ENCODE measurements at places on chromosomes 16 and 17.
A peak's percentile ranks its signal among the peaks of the same experiment; 100 is the strongest.

GRCh38 chr17:58710948-58711552 lies 18.6 kb downstream of the RAD51C start:
- peak; percentile 1 for DNase-seq

DNA sequence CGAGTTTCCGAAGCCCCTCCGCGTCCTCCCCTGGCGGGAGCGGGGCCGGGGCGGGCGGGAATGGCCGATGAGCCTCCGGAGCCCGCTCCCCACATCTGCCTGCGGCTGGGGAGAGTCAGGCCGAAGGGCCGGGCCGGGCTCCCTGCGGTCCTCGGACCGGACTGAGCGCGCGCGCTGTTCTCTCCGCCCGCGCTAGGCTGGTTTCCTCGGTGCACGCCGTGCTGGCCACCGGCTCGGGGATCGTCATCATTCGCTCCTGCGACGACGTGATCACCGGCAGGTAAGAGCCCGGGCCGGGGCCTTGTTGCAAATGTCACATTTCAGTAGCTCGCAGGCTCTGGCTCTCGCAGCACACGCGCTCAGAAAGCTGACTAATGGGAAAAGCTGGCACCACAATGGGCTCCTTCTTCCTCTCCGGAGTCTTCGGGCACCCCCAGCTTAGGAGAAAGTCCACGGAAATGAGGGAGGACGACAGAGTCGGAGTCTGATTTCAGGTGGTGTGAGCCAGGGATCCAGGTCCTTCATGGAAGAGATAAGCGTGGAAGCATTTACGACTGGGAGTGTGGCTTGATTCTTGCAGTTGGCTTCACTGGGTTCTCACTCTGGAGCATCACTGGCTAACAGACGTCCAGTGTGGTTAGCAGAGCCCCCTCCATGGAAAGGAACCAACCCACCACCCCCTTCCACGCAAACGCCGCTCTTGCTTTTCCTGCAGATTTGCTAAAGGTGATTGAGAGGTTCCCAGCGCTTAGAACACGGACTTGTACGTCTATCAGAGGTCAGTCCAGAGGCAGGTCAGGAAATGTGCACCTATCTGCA lies 715 bp downstream of the TLCD3A start:
- DNase-seq: no peak

GRCh38 chr17:3656755-3657587 lies 11.4 kb downstream of the TAX1BP3 start:
- DNase-seq: no peak

GRCh38 chr17:45745601-45746494 lies 38.3 kb upstream of the CRHR1 start:
- DNase-seq: no peak

DNA sequence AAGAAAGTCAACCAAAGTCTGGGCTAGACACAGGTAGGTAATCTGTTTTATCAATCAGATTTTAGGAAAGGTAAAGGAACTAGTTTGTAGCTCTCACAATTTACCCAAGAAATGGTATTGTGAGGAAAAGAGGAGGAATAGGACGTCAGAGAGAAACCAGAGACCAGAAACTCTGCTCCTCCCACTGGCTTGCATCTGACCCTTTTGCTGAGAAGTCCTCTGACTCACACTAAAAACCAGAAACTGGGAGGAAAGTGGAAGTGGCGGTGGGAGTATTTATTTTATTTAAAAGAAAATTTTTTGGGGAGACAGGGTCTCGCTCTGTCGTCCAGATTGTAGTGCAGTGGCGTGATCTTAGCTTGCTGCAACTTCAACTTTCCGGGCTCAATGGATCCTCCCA lies 38.0 kb upstream of the MNT start:
- no peak for DNase-seq

DNA sequence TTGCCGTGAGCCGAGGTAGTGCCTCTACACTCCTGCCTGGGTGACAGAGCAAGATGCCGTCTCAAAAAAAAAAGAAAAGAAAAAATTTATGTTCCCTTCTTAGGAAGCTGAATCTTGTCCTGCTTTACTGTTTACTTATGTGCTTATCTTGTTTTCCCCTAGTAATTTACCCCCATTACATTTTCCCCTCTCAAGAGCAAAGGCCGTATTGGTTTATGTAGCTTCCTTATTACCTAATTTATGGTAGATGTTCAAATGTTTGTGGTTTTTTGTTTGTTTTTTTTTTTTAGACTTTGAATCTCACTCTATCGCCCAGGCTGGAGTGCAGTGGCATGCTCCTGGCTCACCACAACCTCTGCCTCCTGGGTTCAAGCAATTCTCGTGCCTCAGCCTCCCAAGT lies 10.3 kb upstream of the SLC52A1 start:
- no peak for DNase-seq

GRCh38 chr17:39069114-39069756 lies 82.2 kb downstream of the PLXDC1 start:
- peak; percentile 1 for DNase-seq

DNA sequence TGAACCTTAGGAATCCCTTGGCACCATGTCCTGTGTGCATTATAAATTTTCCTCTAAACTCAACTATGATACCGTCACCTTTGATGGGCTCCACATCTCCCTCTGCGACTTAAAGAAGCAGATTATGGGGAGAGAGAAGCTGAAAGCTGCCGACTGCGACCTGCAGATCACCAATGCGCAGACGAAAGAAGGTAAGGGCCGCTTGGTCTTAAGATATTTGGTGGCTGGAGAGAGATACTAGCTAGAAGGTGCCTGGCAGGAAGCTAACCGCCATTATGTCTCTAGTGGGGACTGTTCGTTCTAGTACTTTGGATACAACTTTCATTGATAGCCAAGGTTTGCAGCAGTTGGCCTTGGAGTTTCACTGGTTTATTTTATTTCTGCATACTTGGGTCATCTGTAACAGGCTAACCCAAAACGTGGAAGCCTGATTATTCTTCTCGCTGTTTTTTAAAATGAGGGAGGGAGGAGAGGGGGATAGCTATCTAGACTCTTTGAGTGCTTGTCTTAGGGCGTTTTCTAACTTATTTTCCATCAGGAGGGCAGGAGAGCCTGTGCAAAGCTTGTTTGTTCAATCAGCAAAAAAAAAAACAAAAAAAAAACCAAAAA lies 1.3 kb downstream of the RBBP6 start:
- DNase-seq: peak; percentile 19

DNA sequence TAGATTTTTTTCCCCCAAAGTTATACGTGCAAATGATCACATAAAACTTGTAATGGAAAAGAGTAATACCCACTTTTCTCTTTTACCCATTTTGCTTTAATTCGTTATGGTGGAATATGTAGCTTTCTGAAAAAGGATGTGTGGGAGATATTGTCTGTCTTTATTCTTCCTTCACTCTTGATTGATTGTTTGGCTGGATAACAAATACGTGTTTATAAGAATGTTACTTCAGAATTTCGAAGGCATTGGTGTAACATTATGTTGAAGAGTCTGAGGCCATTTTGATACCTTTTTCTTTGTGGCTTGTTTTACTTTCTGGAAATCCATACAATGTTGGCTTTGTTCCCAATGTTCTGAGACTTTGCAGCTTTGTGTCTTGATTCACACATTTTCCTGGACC lies 71.4 kb downstream of the BCAS3 start:
- DNase-seq: no peak

- DNase-seq: no peak
Observed at GRCh38 chr17:46876926-46877325, 25.5 kb downstream of the WNT9B start.

- DNase-seq: no peak
Observed at GRCh38 chr17:47267354-47267828, 13.8 kb downstream of the ITGB3 start.

GRCh38 chr16:26697807-26698206 lies 368.9 kb upstream of the C16orf82 start:
- DNase-seq: peak; percentile 68

DNA sequence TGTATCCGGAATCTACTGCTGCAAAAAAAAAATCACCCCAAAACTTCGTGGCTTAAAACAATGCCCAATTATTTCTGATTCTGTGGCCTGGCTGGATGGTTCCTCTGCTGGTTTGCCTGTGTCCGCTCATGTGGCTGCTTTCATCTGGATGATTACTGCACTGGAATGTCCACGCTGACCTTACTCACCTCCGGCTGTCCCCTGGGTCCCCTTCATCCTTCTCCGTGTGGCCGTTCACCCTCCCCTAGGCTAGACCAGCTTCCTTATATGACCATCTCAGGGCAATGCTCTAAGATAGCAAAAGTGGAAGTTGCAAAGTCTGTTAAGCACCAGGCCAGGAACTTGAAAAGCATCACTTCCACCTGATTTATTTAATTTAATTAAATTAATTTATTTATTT lies 31.4 kb upstream of the SPNS2 start:
- no peak for DNase-seq

DNA sequence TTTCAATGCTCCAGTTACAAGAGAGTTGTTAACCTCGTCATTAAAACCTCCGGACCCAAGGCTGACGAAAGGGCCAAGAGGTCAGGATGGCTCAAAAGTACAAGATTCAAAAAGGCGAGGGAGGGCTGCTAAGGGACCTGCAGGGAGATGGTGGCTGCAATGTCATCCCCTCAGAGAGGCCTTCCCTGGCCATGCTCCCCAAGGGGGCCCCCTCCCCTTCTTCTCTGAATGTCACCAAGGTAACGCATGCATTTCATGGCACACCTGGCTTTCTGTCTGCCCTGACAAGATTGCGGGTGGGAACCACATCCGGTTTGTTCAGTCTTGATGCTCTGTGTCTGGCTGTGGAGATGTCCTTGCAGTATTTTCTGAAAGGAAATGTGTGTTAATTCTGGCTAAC lies 89.9 kb downstream of the C16orf78 start:
- no peak for DNase-seq

- DNase-seq: no peak
Observed at GRCh38 chr16:4411684-4412083, 4.7 kb downstream of the CORO7 start.

GRCh38 chr17:45131616-45132319 lies 547 bp downstream of the PLCD3 start:
- DNase-seq: no peak

DNA sequence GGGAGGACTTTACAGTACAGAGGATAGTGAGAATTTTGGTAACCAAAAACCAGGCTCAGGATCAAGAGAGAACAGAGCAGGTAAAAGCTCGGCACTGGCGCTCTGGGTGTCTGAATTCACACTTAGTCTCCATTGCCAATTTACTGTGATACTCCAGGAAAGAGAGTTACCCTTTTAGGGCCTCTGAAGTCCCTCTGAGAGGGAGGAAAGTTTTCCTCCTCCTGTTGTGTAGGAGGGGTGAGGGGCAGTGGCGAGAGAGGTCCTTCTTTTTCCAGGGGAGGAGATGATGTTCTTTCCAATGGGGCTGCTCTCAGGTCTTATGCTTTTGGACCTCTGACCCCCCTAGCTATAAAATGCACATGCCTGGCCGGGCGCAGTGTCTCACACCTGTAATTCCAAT lies 5.4 kb upstream of the TNS4 start:
- DNase-seq: no peak

DNA sequence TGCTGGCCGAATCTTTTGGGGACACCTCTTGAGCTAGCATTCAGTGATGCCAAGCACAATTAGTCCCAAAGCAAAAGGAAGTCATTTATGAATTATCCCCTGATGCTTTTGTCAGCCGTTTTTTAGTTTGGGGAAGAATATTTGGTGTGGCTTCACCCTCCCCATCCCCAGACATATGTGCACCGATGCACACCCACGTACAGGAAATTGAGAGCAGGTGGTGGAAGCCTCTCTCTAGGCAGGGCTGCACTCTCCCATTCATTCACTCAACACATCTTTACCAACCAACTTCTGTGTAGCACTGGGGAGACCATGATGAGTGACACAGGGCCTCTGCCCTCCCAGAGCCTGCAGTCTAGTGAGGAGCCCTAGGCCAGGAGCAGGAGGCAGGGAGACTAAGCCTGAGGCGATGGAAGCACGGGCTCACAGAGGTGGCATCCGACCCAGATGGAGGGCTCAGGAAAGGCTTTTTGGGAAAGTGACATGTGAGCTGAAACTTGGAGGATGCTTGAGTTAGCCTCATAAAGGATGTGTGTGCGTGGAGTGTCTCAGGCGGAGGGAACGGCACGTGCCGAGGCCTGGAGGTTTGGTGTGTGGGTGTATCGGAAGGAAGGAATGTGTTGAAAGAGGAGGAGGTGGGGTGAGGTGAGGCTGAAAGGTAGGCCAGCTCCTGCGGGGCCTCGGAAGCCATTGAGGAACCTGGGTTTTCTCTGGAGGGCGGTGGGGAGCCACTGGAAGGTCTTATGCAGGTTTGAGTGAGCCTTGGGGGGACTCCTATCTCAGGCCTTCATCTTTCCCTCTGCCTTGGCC lies 43.8 kb downstream of the PSME3IP1 start:
- no peak for DNase-seq

DNA sequence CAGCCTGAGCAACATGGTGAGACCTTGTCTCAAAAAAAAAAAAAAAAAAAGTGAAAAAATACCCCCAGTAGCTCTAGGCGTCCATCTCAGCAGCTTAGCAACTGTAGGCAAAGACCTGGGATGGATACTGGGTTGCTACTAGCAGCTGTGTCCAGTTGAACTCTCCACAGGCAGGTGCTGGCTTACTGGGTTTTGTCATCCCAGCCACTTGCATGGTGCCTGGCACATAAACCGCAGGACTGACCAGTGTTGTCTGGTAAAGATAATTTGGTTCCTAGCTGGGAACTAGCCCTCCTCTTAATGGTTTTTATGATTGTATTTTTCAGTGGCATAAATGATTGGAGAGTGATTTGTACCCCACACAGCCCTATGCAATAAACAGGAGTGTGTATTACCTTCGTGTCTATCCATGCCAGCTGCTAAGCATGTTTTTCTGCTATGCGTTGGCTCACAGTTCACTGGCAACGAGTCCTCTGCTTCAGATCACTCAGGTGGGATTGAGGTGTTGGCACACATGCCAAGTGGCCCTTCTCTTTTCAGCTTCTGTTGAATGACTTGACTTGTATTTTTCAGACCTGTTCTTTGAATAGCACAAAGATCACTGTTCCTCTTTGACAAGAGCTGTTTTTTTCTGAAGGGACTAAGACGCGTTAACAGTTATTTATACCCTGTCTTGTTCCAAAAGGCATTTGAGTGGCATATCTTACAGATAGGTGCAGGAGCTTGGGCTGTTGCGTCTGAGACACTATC lies 352.9 kb downstream of the SNX29 start:
- DNase-seq: peak; percentile 90

DNA sequence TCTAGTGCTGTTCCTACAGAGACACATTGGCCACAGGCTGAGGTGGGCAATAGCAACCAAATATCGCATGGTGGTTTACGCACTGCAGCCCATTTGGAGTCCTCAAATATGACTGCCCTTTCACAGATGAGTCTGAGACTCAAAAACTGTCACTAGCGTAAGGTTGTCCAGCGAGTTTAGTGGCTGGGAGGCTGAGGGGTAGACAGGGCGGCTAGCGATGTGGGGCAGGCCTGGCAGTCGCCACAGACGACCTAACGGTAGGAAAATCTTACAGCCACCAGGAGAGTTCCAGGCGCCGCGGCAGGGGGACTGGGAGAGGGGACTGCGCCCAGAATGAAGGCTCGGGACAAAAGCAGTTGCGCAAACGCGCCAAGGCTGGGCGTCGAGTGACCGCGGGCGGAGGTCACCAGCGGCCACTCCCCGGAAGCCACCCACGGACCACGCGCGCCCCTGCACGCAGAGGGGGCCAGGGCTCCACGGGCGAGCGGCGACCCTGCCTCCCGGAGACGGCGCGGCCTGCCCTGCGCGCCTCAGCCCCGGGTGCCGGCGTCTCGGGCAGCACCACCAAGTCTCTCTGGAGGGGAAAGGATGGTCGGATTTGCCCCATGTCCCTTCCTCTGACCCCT lies 699 bp upstream of the MAP1LC3B start:
- no peak for DNase-seq

All from NCI-H2029 treated with DMSO at 0.1 percent for 48 hours (cell line).